Pancreas (tissue), 10 donors: ENCODE measurements at places on chromosomes 5 and 9.

DNA sequence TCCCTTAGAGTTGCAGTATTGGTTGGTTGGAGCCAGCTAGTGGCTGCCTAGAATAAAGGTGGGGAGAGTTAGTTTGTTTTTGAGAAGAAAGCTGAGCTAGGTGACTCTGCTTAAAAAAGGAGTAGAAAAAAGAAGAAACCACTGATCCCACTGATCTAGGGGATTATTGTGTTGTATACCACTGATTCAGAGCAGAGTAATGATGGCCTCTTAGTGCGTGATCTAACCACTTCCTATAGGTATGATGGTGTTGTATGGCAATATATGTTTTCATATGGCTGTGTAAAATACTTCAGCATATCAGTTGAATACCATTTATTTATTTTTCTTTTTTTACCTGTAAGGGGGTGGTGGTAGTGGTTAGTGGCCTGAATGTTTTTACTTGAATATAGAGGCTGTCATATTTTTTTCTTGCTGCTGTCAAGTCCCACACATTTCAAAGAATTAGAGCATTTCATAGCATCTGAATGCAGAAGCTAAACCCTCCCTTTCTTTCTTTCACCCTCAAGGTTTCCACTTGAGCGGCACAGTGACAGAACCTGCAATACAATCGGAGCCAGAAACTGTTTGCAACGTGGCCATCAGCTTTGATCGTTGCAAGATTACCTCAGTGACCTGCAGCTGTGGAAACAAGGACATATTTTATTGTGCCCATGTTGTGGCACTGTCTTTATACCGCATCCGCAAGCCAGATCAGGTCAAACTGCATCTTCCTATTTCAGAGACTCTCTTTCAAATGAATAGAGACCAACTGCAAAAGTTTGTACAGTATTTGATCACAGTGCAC lies 140.3 kb downstream of the ZSWIM6 start:
- DNase-seq, result no peak

DNA sequence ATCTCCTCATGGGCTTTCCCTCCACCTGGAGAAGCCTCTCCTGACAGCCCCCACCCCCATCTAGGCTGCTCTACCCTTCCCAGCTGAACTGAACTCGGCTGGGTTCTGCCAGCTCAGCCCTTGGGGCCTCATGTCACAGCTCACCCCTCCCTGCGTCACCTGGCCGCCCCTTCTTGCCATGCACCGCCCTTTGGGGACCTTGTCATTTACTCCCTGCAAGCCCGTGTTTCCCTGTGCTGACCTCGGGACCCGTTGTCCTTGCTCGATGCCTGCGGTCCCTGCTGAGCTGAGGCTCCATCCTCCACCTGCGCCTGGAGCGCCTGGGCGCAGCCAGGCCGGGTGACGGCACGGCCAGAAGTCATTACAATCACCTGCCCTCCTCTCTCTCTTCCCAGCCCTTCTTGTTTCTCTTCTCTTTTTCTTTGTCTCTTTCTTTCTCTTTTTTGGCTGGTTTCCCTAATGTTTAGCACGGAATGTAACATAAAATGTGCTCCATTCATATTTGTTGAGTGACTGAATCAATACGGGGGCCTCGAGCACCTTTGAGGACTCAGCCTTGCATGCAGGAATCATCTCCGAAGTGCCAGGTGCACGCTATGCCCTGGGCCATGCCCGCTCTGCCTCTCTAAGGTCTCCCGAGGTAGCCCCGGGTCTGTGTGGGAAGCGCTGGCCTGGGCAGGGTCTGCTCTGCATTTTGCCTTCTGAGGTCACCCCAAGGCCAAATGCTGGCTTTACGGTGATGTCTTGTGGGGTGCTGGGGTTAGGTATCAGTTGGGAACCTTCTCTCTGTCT lies 48.1 kb upstream of the COL5A1 start:
- DNase-seq, result peak; percentile 40

DNA sequence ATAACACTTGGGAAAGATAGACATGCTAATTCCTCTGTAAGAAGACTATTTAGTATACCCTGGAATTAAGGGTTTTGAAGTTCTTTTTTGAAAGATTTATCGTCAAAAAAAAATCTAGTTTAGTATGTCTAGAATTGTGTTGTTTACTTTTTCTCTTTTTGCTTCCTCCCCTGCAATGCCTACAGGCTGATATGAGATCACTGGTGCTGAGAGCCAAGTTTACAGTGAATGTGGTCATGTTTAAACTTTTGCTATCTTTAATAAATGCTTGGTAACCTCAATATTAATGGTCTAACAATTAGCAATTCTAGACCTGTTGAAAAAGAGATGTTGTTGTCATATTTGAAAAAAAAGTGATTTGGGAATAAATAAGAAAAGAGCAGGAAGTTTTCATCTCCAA lies 86.1 kb downstream of the CWC27 start:
- DNase-seq, result no peak

- DNase-seq, result no peak
Observed at GRCh38 chr5:72126796-72127195, 19.5 kb downstream of the MAP1B start.

GRCh38 chr9:101727612-101728524 lies 10.6 kb downstream of the GRIN3A start:
- no peak for DNase-seq

DNA sequence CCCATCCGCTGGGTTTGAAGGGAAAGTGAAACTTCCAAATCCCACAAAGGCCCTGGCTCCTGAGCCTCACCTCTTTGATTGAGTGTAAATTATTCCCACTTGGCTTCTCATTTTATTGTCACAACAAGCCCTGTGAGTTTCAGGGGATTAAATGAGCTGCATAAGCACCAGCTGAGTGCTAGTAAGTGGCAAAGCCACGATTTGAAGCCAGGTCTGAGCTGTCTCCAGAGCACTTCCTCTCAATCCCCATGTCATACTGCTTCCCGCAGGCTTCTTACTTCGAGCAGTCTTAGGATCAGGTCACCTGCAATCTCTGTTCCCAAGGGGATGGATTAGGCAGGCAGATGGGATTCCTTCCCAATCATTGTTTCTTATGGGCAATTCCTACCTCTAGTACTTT lies 18.0 kb downstream of the RPS14 start:
- no peak for DNase-seq

GRCh38 chr5:141848744-141849414 lies 29.3 kb downstream of the PCDH1 start:
- DNase-seq, result no peak

DNA sequence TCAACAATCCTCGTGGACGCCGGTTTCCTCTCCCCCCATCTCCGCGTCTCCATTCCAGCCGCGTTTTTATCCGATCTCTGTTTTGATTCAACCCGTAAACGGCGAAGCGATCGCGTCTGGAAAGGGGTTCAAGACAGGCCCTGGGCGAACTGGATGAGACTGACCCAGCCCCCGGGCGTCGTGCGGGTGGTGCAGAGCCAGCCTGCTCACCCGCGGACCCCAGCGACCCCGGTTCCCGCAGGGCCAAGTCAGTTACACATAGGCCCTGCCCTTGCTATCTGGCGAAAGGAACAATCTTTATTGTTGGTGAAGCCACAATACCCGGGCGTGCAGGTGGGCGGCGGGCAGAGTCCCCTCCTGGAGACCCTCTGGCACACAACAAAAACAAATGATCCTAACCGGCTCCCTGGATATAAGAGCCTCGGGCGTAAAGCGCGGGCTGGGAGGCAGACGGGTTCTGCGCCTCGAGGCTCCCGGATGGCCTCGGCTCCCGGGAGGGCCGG lies 1.8 kb downstream of the TLX3 start:
- no peak for DNase-seq

DNA sequence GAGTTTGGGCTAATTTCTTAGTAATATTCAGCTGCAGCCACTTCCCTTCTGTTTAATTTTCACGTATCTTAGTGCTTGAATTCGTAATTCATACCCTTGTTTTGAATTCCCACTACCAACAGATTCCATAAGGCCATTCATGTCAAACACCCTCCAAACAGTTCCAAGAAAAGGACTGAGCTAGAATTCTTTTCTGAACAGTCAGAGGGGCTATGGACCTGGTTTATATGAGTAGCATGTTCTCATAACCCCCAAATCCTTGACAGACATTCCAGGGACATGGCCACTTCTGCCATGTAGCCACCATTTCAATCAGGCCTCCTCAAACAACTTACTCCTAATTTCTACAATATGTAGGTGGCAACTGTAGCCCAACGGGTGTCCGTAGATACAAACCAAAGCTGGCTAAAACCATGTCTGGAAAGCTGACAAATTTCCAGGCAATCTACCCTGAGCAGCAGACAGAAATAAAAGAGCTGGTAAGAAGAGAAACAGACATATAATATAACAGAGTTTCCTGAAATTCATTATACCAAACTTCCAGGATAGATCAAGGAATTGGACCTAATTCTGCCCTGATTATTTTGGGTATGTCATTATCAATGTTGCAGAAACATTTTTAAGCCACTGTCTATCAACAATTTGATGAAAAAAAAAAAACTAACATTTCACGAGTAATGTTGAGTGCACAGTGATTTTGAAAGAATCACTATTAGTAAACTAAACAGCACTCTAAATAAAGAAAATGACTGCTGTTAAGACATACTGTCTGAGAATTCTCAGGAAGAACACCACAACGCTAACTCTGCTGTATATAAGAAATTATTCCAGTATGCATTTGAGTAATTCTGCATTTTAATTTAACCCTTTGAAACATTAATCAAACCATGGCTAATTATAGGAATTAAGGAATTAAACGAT lies 40.7 kb downstream of the EBF1 start:
- no peak for DNase-seq

DNA sequence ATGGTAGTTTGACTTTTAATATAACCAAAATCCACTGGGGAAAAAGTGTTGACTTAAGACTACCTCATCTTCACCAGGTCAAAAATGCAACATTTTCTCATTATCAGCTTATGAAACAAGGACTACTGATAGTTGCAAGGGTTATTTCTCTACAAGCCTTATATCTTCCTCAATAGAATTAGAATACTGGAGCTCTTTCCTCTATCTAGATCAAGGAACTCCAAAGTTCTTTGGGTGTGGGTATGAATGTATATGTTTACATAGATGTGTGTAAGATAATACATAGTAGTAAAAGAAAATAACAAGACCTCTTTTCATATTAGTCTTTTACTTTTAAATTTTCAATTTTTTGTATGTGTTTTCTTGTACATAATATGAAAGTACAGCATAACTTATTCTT lies 244.5 kb downstream of the MLLT3 start:
- DNase-seq, result no peak

- DNase-seq, result no peak
Observed at GRCh38 chr5:98735806-98736507, 37.5 kb upstream of the RGMB start.

DNA sequence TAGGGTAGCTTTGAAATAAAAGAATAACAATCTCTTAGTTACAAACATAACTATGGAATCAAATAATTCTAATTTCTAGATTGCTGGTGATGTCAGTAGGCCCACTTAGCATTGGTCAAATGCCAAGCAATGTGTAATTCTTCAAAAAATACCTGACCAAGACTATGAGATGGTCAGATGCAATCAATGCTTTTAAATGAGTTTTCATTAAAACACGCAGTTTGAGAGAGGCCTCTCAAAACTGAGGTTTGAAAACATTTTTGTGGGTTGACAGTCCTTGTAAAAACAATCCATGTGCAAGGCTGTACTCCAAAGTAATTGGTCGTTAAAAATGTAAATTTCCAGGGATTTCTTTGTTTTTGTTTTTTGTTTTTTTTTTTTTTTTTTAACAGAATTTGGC lies 1.2 kb upstream of the RLN2 start:
- DNase-seq, result no peak

- no peak for DNase-seq
Observed at GRCh38 chr9:3980771-3981170, 319.1 kb downstream of the GLIS3 start.

DNA sequence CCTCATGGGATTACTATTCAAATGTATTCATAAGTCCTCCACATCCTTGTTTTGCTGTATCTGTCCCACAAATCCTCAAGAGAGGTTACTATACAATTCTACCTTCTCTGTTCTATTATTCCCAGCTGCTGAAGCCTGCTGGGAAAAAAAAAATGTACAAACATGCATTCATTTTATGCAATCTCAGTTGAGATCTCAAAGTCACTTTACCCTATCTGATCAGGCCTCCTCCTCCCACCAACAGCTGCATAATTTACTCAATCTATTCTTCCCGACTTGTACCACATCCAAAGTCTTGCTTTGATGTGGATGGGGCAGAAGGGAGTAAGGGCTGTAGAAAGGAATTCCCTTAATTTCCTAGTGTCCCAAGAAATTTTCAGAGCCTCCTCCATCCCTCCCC lies 28.6 kb downstream of the PSIP1 start:
- DNase-seq, result no peak

- DNase-seq, result no peak
Observed at GRCh38 chr5:118195211-118195610, 793.1 kb downstream of the DTWD2 start.

DNA sequence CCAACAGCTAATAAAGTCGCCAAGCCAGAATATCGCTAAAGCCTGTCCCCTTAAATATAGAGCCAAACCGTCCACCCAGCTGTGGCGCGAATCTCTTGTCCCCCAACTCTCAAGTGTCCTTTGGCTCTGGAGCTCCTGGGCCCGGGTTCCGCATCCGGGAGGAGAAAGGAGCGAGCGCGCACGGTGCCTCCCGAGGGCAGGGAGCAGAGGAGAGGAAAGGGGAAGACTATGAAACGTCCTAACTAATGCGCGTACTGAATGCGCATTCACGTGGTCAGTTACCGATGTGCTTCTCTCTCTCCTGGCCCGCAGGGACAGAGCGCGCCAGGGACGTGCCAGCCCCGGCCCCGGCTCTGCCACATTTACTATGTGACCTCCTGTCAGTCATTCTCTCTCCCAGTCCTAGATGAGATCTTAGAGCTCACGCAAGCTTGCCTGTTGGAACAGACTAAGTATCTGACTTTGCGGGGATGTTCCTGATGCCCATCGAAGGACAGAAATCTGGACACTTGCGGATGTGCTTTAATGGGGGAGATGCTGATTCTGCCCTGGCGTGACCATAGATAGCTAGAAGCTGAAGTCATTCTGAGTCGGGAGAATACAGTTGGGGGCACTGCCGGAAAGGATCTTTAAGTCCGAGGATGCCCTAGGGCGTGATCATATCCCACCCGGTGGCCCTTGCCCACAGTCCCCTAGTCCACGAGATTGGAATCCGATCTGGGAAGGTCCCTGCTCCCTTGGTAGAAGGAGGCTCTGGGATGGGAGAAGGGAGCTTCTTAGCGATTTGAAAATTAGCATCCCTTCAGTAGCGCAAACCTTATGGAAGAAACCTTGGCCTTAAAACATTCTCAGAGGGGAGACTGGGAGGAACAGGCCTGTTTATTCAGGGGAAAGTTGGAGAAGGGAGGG lies 5.7 kb upstream of the EBF1 start:
- DNase-seq, result no peak

GRCh38 chr9:8268216-8268878 lies 468.8 kb upstream of the DMAC1 start:
- DNase-seq, result peak; percentile 79

- DNase-seq, result no peak
Observed at GRCh38 chr5:55441107-55441771, 93.5 kb downstream of the PLPP1 start.

DNA sequence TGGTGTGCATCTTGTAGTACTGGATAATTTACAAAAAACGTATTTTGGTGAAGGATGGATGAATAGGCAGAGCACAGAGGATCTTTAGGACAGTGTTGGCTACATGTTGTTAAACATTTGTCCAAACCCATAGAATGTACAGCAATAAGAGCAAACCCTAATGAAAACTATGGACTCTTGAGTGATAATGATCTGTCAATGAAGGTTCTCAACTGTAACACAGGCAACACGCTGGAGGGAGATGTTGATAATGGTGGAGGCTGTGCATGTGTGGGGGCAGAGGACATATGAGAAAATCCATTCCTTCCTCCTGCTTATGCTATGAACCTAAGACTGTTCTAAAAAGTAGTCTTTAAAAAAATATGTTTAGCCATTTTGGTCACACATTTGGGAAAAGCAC lies 194.0 kb downstream of the FER start:
- no peak for DNase-seq

GRCh38 chr9:101119206-101119819 lies 90.8 kb downstream of the PLPPR1 start:
- DNase-seq, result peak; percentile 77
